ENCODE measurements at places on chromosomes 4 and X. TPM values are rescaled to one million over a fixed set of nuclear protein-coding genes. Genes with fewer than 3 reads are reported as not detected.

GRCh38 chr4:120902925-120903324 lies 19.6 kb downstream of the PRDM5 start:
- no peaks in the 10 kb centered on the region for H3K36me3 ChIP-seq
- no peaks in the 10 kb centered on the region for H3K27me3 ChIP-seq

GRCh38 chr4:34972189-34972588 lies 1272.1 kb downstream of the ARAP2 start:
- no peaks in the 10 kb centered on the region for H3K27me3 ChIP-seq
- H3K4me1 ChIP-seq = no peaks in the 10 kb centered on the region
- no peak overlapping the region for H3K4me3 ChIP-seq
- no peak for DNase-seq

ZNF711 gene
- 14.5 TPM for total RNA-seq

DNA sequence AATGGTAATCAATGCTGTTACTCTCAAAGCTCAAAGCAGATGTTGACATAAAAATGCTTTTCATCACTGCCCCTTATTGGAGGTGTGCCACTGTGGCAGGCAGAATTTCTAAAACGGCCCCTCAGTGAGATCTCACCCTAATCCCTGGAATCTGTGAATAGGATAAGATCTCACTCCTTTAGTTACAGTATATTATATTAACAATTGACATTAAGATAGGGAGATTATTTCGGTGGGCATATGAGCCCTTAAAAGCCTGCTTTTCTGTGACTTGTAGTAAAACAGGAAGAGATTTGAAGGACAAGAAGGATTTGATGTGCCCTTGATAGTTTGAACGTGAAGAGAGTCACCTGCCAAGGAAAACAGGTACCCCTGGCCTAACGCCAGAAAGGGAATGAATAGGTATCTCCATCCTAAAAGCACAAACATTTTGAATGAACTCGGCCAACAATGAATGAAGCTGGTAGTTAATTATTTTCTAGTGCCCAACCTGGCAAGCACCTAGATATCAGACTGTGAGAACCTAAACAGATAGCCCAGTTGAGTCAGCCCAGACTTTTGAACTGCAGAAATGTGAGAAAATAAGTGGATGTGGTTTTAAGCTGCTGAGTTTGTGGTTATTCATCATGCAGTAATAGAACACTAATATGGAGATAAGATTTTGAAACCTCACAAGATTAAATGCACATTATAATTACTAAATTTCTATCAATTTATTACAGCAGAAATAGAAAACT lies 881.6 kb downstream of the PCDH18 start:
- no peak for DNase-seq
- H3K4me1 ChIP-seq = no peaks in the 10 kb centered on the region
- no peak overlapping the region for H3K27ac ChIP-seq
- no peaks in the 10 kb centered on the region for H3K27me3 ChIP-seq
- no peak overlapping the region for H3K4me3 ChIP-seq

GRCh38 chr4:80452768-80453167 lies 117.2 kb downstream of the CFAP299 start:
- H3K27me3 ChIP-seq = no peaks in the 10 kb centered on the region
- DNase-seq = no peak
- no peaks in the 10 kb centered on the region for H3K36me3 ChIP-seq

DNA sequence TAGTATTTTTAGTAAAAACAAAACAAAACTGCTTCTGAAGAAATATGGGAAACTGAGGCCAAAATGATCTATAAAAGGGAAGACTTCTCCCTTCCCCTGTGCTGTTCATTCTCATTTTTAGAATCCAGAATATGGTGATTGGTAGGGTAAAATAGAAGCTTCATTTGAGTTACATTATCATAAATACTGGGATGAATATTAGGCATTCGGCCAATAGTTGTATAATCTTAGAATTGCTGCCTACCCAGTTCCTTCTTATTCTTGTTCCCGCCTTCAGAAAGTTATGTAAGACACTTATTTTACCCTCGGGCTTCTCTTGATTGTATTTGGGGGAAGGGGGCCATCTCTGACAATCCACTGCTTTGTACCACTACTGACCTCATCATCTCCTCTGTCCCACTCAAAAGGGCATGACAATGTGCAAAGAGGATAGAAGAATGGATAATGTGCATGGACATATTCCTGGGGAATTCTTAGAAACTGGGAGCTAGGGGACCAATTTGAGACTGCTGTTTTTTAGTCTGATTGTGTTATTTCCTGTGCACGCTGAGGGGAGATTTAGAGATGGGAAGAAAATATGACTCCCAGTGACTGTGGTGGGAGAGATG lies 588 bp downstream of the ART3 start:
- H3K27me3 ChIP-seq = no peaks in the 10 kb centered on the region
- no peaks in the 10 kb centered on the region for H3K4me1 ChIP-seq
- no peak overlapping the region for H3K27ac ChIP-seq
- DNase-seq = no peak

CSAG3 gene
- total RNA-seq = not detected

DNA sequence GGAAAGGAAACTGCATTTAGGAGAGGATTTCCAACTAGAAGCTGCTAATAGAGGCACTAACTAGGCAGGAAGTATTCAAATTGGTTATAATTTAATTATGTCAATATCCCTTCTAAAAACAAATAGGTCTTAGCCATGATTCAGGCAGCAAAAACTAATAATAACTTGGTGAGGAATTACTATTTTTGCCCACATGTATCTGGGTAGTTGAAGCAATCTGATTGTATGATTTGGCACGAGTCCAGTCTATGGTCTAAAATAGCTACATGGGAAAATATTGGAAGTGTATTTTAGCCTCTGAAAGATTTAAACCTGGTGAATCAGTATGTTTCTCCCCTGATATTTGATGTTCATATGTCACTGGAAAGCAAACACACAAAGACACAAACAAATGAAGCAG lies 62.2 kb downstream of the MFAP3L start:
- no peaks in the 10 kb centered on the region for H3K4me1 ChIP-seq
- DNase-seq = no peak
- no peak overlapping the region for H3K27ac ChIP-seq
- no peaks in the 10 kb centered on the region for H3K27me3 ChIP-seq
- H3K36me3 ChIP-seq = no peaks in the 10 kb centered on the region

Measured in breast epithelium (tissue), 4 donors.